HS-27A (cell line): ENCODE measurements at places on chromosomes 7 and 10.

GRCh38 chr10:95477175-95477520 is 84.0 kb downstream of the SORBS1 start:
- DNase-seq = no peak

DNA sequence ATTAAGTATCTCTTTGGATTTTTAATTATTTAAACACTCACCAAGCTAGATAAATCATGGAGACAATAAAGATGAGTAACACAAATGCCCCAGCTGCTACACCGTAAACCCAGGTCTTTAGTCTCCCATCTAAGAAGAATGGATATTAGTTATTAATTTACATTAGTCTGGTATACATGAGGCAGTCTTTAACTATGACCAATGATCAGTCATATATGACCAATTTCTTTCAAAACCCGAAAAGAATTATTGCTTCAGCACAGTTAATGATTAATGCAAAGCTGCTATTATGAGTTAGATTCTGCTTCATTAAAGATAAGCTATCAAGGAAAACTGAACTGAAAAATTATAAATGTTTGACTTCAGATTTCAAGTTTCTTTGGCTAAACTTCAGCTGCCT is 402.9 kb downstream of the PHF14 start:
- DNase-seq = no peak

GRCh38 chr10:27019827-27020226 is 80.5 kb downstream of the ANKRD26 start:
- DNase-seq = no peak

DNA sequence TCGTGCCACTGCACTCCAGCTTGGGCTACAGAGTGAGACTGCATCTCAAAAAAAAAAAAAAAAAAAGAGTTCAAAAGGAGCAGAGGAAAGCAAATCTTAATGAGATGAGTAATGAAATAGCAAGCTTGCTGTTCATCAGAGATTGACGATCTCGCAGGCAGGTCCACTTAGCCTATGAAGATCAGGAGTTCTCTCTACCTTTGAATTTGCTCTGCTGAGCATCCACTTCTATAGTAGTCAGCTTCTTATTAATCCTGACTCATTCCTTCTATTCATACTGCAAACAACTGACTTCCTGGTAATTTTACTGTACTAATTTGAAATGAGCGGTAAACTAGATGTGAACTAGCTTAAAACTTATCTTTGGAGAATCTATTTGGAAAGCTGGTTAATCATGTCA is 1014.6 kb downstream of the GATA3 start:
- no peak for DNase-seq

- DNase-seq = no peak
These were observed 105.5 kb downstream of the CDH23 start for GRCh38 chr10:71502190-71502589.

GRCh38 chr7:105639667-105640493 is 58.6 kb upstream of the EFCAB10 start:
- no peak for DNase-seq

DNA sequence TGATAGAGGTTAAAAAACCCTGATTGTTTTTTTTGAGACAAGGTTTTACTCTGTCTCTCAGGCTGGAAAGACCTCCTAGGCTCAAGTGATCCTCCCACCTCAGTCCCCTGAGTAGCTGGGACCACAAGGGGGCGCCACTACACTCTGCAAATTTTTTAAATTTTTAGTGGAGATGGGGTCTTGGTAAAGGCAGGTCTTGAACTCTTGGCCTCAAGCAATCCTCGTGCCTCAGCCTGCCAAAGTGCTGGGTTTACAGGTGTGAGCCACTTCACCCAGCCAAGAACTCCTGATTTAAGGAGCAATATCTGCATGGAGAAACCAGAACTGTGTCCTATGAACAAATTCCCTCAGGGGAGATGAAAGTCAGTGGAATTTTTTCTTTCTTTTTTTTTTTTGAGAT is 7.3 kb upstream of the KLHDC10 start:
- no peak for DNase-seq

- no peak for DNase-seq
These were observed 514 bp downstream of the RNF216 start for GRCh38 chr7:5780801-5781496.

DNA sequence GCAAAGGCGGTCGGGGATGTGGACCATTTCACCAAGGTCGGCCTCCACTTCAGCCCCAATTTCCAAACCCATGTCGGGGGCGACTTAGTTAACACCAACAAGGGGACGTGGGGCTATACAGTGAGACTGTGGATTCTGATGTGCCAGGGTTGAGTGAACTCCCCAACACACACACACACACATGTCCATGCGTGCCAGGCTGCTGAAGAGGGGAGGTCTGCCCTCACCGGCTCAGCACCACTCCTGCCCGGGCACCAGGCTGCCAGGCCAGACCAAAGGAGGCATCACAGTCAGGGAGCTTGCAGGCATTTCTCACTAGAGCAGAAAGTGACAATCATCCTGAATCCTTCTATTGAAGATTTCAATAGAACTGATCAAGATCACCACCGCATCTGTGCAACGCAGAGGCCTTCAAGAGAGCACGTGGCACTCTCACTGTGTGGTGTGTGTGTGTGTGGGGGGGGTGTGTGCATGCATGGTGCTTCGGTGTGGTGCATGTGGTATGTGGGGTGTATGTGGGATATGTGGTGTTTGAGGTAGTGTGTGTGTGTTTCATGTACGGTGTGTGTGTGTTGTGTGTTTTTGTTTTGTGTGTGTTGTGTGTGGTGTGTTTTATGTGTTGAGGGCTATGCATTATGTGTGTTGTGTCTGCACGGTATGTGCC is 403.5 kb upstream of the RNF32 start:
- DNase-seq = no peak

GRCh38 chr7:28688174-28688573 is 270.0 kb downstream of the TRIL start:
- no peak for DNase-seq
